DMS 273 treated with DMSO at 0.1 percent for 48 hours (cell line): ENCODE measurements at places on chromosomes 2 and 18.
A peak's percentile ranks its signal among the peaks of the same experiment; 100 is the strongest.

DNA sequence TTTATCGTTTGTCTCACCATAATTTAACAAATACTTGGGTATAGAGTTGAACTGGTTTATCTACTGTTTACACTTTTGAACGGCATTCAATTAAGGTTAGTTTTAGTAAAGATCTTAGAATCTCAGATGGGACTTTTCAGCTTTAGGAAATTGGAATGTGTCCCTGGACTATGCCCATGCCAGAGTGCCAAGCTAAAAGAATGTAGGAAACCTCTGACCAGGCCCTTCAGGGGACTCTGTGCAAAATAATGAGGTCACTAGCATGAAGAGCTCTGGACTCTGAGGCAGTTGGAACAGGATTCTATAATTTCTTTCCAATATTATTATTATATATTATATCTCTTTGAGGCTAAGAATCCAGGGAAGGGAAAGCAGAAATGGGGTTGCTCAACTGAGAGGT is 13.5 kb downstream of the DIS3L2 start:
- DNase-seq, result no peak

DNA sequence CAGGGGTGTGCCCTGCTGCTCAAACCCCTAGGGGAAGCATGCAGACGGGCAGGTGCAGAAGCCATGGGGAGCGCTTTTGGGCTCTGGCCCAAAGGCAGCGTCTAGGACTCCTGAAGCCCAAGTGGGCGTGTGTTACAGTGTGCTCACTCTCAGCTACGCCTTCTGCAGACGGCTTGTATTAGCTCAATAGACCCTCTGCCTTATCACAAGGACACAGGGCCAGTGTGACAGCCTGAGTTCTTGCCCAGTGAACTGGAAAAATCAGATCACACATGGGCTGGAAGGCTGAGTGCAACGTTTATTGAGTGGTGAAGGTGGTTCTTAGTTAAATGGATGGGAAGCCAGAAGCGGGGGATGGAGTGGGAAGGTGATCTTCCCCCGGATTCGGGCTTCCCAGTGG is 210.9 kb downstream of the CDH20 start:
- DNase-seq, result no peak

DNA sequence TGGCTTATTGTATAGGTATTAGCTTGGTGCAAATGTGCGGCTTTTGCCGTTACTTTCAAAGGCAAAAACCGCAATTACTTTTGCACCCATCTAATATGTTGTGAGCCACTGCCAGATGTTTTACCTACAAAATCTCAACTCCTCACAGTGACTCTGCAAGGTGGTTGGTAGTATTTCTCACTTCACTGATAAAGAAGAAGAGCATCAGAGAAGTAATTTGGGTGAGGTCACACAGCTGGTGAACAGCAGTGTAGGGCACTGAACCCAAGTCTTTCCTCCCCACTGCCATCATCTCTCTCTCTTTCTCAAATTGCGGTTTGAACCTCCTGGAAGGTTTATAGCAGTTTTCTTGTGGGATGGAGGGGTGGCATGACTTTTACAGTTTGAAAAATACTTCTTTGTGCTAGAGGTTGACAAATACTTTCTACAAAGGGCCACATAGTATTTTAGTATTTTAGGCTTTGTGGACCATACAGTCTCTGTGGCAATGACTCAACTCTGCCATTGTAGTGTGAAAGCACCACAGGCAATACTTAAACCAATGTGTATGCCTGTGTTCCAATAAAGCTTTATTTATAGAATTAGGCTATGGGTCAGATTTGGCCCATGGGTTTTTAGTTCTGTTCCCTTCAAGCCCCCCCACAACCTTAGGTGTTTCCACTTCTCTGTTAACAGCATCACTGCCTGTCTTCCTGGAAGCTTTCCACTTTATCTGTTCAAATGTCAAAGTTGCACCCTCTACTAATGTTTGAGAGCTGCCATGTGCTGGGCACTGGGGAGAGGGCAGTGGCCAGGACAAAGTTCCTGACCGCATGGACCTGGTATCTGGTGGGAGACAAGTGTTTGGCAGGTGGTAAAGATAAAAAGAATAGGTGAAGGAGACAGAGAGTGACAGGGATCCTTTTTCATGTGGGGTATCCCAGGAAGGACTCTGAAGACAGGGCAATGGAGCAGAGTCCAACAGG is 30.1 kb downstream of the FHOD3 start:
- DNase-seq, result no peak

- DNase-seq, result no peak
Measured at GRCh38 chr2:144456680-144457079, 63.2 kb downstream of the ZEB2 start.

DNA sequence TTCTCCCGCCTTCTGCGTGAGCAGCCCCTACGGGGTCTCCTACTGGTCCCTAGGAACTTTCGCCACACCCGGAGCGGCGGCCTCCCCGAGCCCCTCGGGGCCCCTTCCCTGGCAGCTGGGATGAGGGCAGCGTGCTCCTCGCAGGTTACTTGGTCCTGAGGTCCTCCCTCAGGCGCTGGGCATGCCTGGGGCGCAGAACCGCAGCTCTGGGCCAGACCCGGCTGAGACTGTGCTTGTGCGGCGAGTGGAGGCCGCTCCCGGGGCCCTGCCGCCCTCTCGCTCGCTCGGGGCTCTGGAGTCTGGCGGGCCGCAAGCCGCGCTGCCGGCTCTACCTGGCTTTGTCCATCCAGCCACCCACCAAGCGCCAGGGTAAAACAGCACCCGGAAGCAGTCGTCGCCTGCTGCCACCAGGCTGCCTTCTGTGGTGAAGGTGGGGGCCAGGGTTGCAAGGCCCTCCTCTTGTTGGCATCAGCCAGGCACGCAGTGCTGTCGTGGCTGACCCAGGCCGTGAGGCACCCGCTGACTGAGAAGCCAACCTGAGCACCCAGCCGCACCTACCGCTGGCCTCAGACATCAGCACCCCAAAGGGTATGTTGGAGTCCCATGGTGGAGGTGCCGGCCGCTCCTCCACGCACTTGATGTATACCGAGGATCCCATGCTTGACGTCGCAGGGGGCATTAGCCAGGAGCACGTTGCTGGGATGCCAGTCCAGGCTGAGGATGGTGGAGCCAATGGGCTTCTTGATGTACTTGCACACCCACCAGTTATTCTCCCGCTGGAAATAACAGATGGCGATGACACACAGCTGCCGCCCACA is 46.1 kb upstream of the PTH2R start:
- DNase-seq, result peak; percentile 57

DNA sequence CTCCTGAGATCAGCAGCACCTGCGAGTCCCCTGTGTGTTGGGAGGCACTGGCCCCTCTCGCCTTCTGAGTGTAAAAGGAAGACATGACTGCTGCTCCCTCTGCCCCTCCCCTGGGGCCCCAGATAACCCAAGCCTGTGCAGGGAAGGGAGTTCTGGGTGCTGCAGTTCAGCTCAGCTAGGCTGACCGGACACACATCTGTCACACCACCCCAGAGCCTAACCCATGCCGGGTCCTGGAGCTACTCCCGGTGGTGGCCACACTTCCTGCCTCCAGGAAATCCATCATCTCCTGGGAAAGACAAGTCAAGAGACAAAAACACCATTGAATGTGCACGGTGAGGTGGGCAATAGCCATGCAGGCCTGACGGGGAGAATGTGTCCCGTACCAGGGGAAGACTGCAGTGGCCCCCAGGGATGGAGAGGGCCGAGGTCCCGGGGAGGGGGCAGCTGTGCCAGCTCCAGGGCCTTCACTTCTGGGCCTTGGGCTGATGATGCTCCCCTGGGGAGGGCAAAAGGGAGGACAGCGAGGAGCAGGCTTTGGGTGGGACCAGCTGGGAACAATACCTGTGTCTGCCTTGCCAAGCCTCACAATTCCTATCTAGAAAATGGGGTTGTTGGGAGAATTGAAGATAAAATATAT is 210.6 kb downstream of the TFCP2L1 start:
- no peak for DNase-seq

GRCh38 chr2:211900000-211900399 is 638.6 kb downstream of the ERBB4 start:
- peak; percentile 53 for DNase-seq

GRCh38 chr2:235951982-235952381 is 216.2 kb downstream of the GBX2 start:
- DNase-seq, result no peak

DNA sequence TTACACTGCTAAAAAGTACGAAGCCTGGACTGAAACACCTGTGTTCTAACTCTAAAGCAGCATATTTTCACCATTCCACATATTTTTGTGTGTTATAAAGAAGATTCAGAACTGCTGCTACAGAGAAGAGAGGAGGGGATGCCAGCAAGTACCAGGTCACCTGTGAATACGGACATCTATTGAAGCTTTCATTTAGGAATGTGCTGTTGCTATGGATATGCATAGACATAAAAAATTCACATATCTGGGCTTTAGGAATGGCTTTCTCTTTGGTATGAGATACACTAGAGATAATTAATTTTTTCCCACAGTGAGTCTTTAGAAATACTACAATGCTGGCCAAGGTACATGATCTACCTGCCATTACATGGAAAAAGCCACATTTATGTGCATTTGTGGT is 238.5 kb downstream of the WDR7 start:
- no peak for DNase-seq

DNA sequence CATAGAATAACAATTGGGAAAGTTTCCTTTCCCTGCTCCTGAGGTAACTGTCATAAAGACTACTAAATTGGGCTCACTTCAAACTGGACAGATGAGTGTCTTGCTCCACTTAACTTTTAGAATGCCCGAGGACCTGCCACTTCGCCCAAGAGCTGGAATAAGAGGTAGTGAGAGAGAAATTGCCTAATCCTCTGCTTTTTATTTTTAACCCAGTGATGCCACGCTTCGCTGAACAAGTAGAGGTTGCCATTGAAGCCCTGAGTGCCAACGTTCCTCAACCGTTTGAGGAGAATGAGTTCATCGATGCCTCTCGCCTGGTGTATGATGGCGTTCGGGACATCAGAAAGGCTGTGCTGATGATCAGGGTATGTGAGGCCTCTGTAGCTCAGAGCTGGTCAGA is 269.4 kb upstream of the LRRTM1 start:
- no peak for DNase-seq

DNA sequence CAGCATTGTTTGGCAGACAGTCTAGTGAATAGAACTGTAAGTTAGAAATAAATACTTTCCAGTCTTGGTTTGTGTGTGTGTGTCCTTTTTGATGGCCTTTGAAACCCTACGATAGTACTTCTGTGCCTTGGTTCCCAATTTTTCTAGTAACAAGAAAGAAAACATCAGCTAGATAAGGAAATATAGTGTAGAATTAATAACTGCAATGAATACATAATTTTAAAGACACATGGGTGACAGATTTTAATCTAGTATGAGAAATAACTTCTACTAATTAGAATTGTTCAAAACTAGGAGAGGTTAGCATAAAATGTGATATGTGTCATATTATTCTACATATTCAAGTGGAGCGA is 44.5 kb upstream of the NEMP2 start:
- no peak for DNase-seq

GRCh38 chr2:96866986-96867755 is 2.7 kb downstream of the SEMA4C start:
- DNase-seq, result no peak

- DNase-seq, result no peak
Measured at GRCh38 chr2:191299010-191299409, 53.8 kb downstream of the MYO1B start.

GRCh38 chr2:204510709-204511420 is 34.4 kb upstream of the PARD3B start:
- no peak for DNase-seq

DNA sequence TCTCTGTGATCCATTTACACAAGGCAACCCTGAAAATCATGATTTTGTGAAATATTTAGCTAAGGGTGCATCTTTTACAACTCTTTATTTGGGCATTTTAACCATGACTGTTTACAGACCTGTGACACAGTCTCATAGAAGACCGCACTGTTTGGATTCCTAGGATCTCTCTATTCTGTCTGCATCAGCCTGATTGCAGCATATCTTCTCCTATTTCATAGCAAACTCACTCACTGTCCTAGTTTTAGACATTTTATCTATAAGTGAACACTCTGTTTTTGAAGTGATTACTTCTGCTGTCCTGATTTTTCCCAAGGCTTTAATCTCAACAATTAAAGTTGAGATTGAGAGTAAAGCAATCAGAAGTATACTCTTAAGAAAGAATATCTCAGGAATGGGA is 56.2 kb downstream of the CAVIN2 start:
- DNase-seq, result no peak

- DNase-seq, result no peak
Measured at GRCh38 chr18:47550611-47551010, 299.2 kb upstream of the SKOR2 start.

- DNase-seq, result no peak
Measured at GRCh38 chr2:142174176-142174575, 43.4 kb upstream of the LRP1B start.

DNA sequence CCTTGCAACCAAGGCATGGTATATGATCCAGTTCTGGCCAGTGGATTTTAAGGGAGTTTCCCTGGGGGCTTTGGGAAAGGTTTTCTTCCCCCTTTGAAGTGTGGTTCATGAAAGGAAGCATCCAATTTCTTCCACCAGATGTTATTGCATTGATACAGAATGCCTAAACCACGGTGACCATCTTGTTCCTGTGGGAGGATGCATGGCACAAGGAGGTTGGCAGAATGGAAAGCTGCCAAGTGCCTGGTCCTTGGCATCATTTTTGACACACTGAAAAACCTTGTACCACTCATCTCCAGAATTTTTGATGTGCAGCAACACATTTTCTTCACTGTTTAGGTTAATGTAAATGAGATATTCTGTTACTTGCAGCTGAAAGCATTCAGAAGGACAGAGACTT is 55.2 kb upstream of the CXCR4 start:
- no peak for DNase-seq

- DNase-seq, result peak; percentile 91
Measured at GRCh38 chr2:164287056-164287455, 334.2 kb downstream of the GRB14 start.

DNA sequence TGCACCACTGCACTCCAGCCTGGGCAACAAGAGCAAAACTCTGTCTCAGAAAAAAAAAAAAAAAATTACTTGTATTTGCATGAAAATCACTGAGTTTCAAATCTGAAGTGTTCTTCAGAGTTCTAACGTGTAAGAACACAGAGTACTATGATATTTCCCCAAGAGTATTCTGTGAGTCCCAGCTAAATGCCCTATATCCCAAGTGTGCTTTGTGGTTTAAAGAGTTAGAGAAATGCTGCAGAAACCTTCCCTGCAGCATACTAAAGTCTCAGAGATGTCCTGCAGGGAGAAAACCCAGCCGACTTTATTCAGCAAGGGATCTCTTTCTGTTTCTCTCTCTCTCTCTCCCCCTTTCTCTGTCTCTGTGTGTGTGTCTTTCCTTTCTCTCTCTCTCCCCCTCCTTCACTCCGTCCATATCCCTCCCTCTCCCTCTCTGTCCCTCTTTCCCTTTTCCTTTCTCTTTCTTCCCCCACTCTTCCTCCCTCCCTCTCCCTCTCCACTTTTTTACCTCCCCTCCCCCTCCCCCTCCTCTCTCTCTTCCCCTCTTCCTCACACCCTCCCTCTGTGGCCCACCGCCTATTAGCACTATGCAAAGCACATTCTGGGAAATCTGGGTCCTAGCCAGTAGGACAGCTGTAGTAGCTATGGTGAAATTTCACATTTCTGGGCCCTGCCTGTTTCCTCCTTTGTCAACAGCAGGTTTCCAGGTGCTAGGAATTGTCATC is 54.2 kb downstream of the ACTR2 start:
- DNase-seq, result no peak

DNA sequence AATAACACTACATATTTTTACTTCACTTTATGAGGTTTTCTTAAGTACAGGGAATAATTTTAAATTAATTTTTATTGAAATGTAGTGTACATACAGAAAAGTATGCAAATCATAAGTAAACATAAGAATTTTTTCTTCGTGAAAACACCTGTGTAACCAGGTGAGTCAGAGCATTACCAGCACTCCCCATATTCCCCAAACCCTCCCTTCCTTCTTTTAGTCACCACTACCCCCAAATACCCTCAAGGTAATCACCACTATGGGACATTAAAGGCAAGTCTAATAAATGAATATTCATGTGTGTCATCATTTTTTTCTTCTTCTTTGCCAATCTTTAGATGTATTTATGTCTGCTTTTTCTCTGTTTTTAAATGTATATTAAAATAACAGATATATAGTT is 139.9 kb upstream of the LTBP1 start:
- no peak for DNase-seq
